ENCODE measurements at places on chromosomes 3 and 15.
A peak's percentile ranks its signal among the peaks of the same experiment; 100 is the strongest.

DNA sequence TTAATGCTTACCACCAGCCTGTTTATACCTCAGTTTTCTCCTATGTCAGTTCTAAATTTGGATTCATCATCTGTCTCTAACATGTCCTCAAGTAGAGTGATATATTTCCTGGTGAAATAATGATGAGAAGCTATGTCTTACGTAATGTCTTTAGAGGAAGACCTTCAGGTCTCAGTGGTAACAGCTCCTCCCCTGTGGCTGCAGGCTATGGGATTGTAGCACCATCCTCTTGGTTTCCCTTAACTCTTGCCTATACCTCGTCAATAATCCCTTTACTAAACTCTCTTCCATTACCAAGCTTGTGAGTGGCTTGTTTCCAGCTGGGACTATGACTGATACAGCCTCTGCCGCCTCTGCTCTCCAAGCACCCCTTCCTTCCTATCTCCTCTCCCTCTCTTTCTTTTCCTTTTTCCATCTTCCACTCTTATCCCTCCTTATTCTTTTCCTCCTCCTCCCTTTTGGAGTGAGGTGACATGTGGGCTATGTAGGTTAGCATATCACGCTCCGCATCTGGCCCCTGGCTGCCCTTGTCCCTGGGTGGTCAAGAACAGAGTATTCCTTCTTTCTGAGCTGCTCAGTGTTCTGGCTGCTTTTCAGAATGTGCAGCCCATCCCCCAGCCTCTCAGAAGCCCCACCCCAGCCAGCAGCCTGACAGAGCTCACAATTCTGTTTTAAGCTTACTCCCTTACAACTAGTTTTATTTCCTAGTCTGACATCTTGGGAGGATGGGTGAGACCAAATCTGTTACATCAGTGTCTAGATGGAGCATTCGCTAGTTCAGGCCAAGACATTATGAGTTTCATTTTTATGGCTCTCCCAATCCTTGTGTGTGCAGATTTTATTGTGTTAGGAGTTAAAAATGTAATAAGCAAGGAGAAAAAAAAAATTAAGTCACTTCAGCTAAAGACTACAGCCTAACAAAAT is 75.0 kb upstream of the RNU6-1 start:
- no peak for DNase-seq

DNA sequence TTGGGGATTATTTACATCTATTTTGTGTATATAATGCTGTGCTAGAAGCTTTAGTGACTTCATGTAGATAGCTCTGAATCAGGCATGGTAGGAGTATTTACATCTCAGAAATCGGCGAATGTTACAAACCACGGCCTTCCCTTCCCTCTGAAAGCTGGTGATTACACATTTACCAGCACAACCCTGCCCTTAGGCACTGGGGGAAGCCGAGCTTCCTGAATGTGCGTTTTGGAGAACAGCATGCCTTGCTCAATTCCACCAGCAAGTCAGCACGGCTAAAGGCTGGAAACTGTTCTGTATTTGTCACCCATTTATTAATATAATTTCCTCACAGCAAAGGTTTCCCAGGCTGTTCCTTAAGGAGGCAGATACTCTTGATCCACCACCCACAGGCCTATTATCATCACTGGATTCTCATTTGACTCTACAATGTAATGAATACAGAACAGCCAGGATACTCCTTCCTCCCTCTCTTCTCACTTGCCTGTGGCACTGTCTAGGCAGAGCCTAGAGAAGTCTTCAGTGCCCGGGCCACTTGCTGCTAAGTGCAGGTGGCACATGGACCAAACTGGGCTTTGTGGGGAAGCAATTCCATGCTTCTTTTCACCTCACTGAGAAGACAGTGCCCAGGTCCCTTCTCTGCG is 55.2 kb upstream of the CACNA2D3 start:
- no peak for DNase-seq

- DNase-seq, result no peak
Observed at GRCh38 chr15:63210151-63211091, 21.0 kb downstream of the RAB8B start.

GRCh38 chr15:85974348-85974705 is 105.3 kb upstream of the AGBL1 start:
- no peak for DNase-seq

DNA sequence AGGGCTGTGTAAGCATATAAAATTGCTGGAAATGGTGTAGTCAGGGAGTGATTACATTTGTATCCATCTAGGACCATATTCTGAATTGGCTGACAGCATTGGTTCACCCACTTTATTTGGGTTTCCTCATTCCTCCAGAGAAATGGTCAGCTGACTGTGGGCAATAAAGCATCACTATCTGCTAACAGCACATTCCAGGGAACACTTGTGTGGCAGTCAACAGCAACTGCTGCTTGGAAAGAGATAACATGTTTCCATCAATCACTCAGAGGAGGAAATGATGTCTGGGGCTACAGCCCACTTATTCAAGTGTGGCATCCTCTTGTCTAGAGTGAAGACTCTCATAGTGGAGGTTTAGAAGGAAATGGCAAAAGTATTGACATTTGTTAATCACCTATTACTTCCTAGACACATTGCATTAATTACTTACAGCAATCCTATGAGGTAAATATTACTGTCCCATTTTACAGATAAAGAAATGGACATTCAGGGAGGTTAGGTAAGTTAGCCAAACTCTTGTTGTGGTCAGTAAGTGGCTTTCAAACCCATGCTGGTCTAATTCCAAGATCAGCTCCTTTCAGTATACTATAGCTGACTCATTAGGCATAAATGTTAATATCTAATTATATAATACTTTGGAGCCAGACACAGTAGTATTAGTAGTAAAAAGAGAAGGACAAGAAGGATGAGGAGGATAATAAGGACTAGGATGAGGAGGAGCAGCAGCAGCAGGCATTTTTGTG is 247.8 kb downstream of the ALCAM start:
- no peak for DNase-seq

DNA sequence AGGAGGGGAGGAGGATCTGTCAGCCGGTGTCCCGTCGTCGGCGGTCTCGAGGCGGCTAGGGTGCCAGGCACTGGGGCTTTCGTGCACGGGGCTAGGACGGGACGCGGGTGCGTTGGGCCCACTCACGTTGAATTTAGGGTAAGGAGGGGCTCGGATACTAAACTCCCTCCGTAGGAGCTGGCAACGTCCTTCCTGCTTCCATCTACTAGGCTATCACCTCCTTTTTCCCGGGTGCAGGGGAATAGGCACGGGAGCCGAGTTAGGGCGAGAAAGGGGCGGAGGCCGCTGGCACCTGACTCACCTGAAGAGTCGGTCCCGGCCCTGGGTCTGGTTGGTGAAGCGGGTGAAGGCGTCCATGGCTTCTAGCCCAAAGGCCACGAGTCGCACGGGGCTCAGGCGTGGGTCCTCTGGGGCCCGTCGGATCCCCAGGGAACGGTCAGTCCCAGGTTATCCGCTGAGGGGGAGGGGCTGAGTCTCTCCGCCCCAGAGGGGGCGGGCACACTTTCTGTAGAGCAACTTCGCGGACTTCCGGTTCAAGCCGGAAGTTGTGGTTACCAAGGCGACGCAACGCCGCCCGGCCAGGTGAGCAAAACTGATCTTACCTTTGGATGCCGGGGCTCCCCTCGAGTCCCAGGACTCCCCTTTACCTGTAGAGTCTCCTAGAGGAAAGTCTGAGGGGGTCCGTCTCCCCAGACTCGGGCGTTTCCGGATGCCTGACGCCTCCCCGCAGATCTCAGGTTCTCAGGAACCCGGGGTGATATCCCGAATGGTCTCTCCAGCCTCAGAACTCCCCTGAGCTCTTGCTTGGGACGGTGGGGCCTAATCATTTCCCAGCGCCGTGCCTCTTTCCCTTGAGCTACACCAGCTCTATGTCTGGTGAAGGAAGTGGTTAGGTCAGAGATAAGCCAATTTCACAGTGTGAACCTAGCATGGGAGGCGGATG is at the start of the genes PEX11A and WDR93:
TSS of gene PEX11A (minus strand) at position 479 of the 943 bp plus-strand sequence. CDS start at position 357, 122 bp downstream.
TSS of gene WDR93 (plus strand) at position 536 of the 943 bp plus-strand sequence. CDS start 10,936 bp downstream, outside the sequence.
- peak; percentile 64 for DNase-seq

DNA sequence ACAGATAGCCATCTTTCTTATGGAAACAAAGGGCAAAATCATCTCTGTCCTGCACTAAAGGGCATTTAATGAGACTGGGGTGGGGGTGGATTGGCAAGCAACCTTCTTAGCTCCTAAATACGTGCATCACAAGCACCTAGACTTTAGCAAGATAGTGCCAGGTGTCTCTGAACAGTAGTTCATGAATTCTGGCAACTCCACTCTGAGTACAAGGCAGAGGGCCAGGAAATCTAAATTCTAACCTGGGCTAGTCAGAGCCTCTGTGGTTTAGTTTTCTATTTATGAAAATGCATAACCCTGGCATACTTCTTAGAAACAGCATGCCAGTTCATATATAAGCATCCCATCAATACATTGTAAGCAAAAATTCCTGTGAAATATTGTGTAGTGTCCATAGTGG is 788.5 kb downstream of the MCTP2 start:
- no peak for DNase-seq

GRCh38 chr3:179837374-179837773 is 184.5 kb downstream of the USP13 start:
- no peak for DNase-seq

GRCh38 chr15:61116825-61117224 is 112.3 kb downstream of the RORA start:
- DNase-seq, result no peak

DNA sequence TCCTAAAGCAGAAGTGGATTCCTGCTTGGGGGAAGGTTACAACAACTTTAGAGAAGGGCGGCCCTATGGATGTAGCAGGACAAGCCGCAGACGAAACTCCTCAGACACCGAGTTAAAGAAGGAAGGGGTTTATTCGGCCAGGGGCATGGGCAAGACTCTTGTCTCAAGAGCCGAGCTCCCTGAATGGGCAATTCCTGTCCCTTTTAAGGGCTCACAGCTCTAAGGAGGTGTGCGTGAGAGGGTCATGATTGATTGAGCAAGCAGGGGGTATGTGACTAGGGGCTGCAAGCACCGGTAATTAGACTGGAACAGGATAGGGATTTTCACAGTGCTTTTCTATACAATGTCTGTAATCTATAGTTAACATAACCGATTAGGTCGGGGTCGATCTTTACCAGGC is 879 bp upstream of the PDHB start:
- no peak for DNase-seq

DNA sequence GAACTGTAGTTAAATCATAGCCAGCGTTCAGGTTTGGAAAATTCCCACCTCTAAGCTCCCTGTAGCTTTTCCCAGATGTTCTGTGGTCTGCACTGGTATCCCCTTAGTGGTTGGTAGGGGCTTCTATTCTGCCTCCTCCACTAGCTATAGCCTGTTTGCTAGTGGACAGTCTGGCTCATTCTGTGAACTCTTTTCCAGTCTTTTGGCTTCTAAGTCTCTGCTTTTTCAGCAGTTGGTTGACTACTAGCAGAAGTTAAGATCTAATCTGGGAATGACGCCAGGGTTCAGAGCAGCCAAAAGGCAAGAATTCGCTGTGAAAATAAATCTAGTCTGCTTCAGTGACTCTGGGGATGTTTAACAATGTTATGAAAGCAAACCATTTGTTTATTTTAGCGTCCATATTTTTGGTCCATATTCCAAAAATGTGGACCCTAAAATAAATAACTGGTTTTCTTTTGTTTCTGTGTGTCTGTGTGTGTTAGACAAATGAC is 73.7 kb upstream of the WDR72 start:
- no peak for DNase-seq

- no peak for DNase-seq
Observed at GRCh38 chr3:3705090-3705775, 94.0 kb upstream of the LRRN1 start.

DNA sequence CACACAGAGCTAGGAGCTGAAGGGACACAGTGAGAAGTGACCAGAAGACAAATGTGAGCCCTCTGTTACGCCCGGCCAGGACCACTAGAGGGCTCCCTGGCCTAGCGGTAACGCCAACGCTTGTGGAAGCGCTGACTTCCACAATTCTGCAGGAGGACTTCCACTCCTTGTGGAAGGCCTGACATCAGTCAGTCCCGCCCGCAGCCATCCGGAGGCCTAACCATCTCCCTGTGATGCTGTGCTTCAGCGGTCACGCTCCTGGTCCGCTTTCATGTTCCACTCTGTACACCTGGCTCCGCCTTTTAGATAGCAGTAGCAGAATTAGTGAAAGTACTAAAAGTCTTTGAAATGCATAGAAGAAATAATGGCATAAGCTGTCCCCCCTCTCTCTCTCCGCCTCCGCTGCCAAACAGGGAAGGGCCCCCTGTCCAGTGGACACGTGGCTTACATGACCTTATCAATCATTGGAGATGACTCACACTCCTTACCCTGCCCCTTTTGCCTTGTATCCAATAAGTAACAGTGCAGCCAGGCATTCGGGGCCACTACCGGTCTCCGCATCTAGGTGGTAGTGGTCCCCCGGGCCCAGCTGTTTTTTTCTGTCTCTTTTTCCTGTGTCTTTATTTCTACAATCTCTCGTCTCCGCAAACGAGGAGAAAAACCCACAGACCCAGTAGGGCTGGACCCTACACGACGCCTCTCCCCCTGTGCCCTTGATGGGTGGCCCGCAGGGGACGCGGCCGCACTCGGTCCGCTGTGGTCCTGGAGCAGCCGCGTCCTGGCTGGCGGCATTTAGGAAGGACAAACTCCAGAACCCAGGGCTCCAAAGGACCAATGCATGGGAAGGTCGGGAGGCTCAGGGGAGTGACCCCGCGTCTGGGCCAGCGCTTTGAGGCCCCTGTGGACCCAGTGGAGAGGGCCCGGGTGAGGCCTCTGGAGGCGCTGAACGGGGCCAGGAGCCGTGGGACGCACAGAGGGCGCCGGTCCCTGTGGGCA is 27.0 kb upstream of the RPL32 start:
- DNase-seq, result peak; percentile 35

- no peak for DNase-seq
Observed at GRCh38 chr3:136544532-136544931, 207.6 kb downstream of the STAG1 start.

GRCh38 chr3:63128380-63128779 is 149.7 kb upstream of the SYNPR start:
- no peak for DNase-seq

- no peak for DNase-seq
Observed at GRCh38 chr3:14323401-14324223, 78.8 kb upstream of the SLC6A6 start.

DNA sequence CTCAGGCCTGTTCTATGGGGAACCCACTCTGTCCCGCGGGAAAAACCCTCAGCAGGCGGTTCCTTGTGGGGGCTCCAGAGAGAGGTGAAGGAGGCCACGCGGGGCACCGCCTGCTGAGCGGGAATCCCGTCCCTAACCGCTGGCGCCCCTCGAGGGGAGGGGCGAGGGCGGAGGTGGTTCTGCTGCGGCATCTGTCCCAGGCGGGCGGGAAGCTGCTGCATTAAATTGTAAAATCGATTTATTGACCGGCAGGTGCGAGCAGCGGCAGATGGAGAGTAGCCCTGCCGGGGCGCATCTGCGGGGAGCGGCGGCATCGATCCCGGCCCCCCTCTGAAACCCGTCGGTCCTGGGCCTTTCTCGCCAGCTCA is 3.7 kb upstream of the DLL4 start:
- no peak for DNase-seq
